ENCODE measurements at places on chromosomes 2 and 18.

DNA sequence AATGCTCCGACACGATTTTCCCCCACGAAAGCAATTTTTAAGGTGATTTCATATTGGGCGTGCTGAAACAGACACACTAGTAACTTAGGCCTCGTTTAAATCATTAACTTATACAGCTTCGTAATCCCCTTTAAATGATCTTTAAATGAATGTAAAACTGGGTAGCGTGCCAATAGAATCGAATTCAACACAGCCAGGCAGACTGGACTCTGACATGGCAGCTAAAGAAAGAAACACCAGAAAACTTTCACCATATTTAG, 2.4 kb upstream of the ID2 start:
- no peak for DNase-seq

DNA sequence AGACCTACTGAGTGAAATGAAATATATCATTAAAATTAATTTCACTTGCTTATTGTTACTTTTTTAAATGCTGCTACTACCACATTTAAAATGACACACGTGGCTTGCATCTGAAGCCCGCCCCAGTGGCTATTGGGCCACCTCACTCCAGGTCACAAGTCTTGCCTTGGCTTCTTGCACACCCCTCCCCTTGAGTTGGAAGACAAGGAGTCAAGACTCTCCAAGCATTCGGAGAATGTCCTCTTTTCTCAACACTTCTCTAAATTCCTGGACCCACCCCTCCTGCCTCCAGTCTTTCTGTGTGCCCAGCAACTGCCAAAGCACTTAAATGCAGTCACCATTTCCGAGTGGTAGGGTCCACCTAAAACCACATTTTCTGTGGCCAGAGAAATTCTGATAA, 73.4 kb downstream of the ZBTB7C start:
- no peak for DNase-seq

GRCh38 chr2:109645412-109646184, 31.4 kb downstream of the SOWAHC start:
- no peak for DNase-seq

DNA sequence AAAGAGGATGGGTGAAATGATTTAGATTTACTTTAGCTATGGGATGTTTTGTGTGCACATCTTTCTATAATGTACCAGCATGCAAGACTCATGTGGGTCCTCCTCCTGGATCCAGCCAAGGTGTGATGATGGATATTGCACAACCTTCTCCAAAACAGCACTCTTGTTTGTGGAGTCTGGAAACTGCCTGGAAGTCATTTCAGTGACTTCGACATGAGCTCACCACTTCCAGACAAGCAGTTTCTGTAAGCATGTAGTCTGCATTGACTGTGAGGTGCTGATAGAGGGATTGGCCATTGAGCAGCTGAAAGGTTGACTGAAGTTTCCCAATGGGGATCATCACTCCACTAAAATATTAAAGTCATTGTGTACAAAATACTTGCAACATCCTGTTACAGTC, 154.0 kb downstream of the TRIB2 start:
- no peak for DNase-seq

DNA sequence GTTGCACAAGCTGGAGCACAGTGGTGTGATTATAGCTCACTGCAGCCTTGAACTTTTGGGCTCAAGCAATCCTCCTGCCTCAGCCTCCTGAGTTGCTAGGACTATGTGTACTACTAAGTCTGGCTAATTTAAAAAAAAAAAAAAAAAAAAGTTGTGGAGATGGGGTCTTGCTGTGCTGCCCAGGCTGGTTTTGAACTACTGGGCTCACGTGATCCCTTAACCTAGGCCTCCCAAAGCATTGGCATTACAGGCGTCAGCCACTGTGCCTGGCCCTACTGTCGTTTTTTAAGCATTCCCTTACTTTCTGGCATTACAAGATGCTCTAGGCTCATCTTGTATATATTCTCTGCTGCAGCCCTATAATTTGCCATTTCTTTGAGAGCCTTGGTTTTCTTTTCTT, 88.3 kb downstream of the RAPH1 start:
- no peak for DNase-seq

GRCh38 chr2:44612276-44612675, 250.5 kb downstream of the CAMKMT start:
- DNase-seq: no peak

DNA sequence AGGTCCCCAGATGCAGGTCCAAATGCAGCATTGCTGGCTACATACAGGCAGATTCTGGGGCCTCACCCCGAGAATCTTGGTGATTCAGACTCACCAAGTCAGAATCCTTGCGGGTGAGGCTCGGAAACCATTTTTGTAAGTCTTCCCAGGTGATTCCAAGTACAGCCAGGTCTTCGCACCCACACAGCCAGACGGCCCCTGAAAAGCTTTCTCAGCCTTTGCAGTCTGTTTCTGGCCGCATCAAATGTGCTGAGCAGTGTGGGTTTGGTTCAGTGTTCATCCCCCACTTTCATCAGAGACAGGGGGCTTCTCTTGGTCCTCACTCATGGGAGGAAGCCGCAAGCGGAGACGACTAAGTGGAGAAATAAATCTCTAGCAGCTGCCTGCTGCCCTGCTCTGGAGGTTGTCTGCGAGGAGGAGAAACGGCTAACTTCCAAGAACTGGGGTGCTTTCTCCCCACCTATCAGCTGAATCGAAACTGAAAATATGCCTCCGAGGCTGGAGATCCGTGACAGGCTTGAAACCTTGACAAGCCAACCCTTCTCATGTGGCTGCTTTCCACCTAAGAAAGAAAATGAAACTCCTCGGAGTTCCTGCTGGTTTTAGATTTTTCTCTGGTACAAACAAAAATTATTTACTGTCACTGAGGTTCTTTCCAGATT, 8.9 kb upstream of the TMEM185B start:
- no peak for DNase-seq

DNA sequence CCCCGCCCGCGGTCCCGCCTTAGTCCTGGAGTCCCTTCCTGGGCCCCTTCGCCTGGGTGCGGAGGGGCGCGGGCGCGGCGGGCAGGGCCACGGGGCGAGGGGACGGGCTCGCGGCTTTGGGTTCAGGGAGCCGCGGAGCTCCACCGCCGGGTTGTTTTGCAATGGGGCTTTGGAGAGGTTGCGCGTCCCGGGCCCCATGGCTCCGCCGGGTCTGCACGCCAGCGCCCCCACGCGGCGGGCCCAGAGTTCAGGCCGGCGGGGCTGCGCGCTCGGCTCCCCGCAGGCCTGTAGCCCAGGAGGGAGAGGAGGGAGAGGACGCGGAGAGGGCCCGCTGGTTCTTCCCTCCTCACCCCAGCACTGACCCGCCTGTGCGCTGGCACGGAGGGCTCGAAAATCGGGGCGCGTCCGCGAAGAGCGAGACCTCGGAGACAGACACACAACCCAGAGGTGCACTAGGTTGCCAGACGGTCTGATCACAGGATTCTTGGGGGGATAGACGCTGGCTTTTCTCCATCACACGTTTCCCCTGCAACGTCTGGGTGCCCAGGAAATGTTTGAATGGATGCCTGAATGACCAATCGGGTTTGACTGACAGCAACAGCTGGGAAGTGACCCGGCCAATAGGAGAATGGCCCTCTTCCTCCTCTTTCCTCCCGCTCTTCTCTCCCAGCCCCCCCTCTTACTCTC, 4.9 kb upstream of the SIX2 start:
- DNase-seq: peak; percentile 83

- no peak for DNase-seq
Observed at GRCh38 chr18:35159782-35160181, 81.1 kb upstream of the ZNF397 start.

DNA sequence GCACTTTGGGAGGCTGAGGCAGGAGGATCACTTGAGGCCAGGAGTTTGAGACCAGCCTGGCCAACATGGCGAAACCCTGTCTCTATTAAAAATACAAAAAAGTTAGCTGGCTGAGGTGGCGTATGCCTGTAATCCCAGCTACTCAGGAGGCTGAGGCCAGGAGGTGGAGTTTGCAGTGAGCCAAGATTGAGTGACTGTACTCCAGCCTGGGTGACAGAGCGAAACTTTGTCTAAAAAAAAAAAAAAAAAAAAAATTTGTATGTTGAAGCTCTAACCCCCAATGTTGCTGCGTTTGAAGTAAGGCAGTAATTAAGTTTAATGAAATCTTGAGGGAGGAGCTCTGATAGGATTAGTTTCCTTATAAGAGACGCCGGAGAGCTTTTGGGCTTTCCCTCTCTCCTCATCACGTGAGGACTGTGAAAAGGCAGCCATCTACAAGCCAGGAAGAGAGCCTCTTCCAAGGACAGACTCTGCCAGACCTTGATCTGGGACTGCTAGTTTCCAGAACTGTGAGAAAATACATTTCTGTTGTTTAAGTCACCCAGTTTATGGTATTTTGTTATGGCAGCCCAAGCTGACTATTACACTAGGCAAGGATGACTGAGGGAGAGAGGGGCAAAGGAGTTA, 11.5 kb upstream of the PNPT1 start:
- no peak for DNase-seq

GRCh38 chr2:10374362-10374943, 71.7 kb downstream of the HPCAL1 start:
- no peak for DNase-seq

- no peak for DNase-seq
Observed at GRCh38 chr2:176784633-176785200, 427.9 kb upstream of the HNRNPA3 start.

GRCh38 chr2:74756356-74756890, 77.5 kb upstream of the HK2 start:
- no peak for DNase-seq

- no peak for DNase-seq
Observed at GRCh38 chr2:62577994-62578781, 72.2 kb upstream of the TMEM17 start.

DNA sequence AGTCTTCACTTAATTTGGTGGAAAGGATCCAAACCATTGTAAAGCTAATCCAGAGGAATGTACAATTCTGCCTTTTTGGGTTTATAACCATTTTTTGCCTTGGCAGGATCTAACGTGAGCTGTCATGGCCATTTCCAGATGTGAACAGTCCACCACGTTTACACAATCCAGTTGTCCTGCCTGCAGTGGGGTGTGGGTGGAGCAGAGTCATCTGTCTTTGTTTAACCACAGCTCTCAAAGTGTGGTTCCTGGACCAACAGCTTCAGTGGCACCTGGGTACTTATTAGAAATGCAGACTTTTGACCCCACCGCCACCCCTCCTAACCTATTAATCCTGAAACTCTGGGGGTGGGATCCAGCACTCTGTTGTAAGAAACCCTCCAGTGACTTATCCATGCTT, 35.9 kb downstream of the FHOD3 start:
- DNase-seq: no peak

DNA sequence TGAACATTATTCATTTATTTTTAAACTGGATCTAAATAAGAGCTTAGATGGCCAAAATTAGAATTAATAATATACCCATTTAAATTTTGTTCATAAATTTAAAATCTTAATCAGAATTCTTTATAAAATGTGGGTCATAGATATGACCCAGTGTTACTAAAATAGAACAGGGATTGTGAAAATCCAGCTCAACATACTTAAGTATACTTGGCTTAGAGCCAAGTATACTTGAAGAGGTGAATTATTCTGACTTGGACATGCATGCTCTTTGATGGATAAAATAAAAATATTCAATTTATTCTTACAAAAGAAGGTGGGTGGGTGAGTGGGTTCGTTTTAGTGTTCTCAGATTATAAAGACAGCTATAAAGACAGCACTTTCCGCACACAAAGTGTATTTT, 70.7 kb downstream of the SPOPL start:
- DNase-seq: no peak

DNA sequence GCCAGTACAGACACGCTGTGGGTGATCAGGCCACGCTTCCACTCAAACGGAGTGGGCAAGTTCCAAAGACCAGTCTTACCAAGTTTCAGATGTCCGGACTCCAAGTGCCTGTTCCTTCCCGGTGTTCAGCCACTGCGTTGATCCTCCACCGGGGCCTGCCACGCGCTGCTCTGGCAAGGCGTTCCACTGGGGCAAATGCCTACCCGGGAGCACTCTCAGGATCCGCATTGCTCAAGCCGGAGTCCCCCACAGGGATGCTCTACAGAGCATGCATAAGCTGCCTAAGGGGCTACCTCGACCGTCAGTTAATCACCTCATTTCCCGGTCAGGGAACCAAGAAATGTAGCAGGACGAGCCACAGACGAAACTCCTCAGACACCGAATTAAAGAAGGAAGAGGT, 37.0 kb upstream of the CLASP1 start:
- no peak for DNase-seq

DNA sequence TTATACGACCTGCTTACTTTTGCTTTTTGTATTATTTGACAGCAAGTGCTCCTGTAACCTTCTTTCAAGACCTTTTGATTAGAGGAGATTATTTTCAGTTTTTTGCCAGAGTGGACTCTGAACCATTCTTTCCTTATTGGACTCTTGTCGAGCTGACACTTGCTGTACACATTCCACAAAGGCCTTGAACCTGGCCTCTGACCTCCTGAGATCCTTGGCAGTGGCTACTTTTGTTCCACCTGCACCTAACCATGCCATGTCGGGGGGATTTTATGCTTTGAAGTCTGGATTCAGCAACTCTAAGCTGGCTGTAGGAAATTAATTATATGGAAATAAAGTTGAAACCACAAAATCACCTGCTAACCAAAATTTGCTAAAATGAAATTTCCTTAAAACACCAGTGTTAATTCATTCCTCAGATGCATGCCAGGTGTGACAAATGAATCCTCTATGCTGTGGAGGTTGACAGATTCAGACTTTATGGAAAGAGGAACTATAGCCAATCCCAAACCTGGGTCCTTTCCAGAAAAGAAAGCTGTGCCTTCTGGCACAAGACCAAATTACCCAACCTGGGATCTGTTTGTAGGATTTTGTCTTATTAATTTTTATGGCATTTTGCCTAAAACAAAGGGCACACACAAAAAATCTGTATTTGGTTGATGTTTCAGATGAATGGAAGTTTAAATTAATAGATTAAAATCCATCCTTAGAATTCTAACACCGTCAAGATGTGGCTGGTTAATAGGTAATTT, 110.4 kb downstream of the CDC42EP3 start:
- no peak for DNase-seq

All from right hindlimb (tissue), 1 donor.